OCI-LY7 (cell line): ENCODE measurements at places on chromosomes 3 and 15. TPM values are rescaled to one million over a fixed set of nuclear protein-coding genes. Genes with fewer than 3 reads are reported as not detected.

The SERPINI2 gene
- total RNA-seq = not detected in 2 replicates

The SLC15A2 gene
- 15.2 and 25.3 TPM in 2 replicates for total RNA-seq

The THBS1 gene
- total RNA-seq = 0.51 and 1.3 TPM in 2 replicates

The FOXL2 gene
- total RNA-seq = not detected in 2 replicates

The CPLX3 gene
- 1.5 and 2.1 TPM in 2 replicates for total RNA-seq
